ENCODE measurements at places on chromosomes 2 and 18. TPM values are rescaled to one million over a fixed set of nuclear protein-coding genes. Genes with fewer than 3 reads are reported as not detected.

The LRP1B gene
- total RNA-seq, result 0.40 TPM

The ZAP70 gene
- total RNA-seq, result 0.76 TPM

The SIGLEC15 gene
- not detected for total RNA-seq

The DSG4 gene
- not detected for total RNA-seq

The ALK gene
- 0.04 TPM for total RNA-seq

The ANO7 gene
- 0.12 TPM for total RNA-seq

The TLX2 gene
- not detected for total RNA-seq

The DPP4 gene
- total RNA-seq, result 0.56 TPM

The CTIF gene
- total RNA-seq, result 14.0 TPM

The FKBP1B gene
- 6.2 TPM for total RNA-seq

The IRS1 gene
- 13.9 TPM for total RNA-seq

The ZNF385B gene
- 0.32 TPM for total RNA-seq

The SH3YL1 gene
- 56.9 TPM for total RNA-seq

The CAPN14 gene
- total RNA-seq, result 191 TPM

The PTH2R gene
- not detected for total RNA-seq

The DARS1 gene
- 58.3 TPM for total RNA-seq

The GALNT13 gene
- total RNA-seq, result 0.04 TPM

The C1GALT1C1L gene
- total RNA-seq, result 0.16 TPM

The GRB14 gene
- 0.36 TPM for total RNA-seq

The DNAJC5G gene
- not detected for total RNA-seq

The SCG2 gene
- 0.12 TPM for total RNA-seq

The RIT2 gene
- total RNA-seq, result not detected

The B4GALT6 gene
- total RNA-seq, result 2.9 TPM

The SAG gene
- total RNA-seq, result not detected

All from esophagus mucosa (tissue), 1 donor.